NCI-H187 (cell line): ENCODE measurements at places on chromosomes 5 and 9.

DNA sequence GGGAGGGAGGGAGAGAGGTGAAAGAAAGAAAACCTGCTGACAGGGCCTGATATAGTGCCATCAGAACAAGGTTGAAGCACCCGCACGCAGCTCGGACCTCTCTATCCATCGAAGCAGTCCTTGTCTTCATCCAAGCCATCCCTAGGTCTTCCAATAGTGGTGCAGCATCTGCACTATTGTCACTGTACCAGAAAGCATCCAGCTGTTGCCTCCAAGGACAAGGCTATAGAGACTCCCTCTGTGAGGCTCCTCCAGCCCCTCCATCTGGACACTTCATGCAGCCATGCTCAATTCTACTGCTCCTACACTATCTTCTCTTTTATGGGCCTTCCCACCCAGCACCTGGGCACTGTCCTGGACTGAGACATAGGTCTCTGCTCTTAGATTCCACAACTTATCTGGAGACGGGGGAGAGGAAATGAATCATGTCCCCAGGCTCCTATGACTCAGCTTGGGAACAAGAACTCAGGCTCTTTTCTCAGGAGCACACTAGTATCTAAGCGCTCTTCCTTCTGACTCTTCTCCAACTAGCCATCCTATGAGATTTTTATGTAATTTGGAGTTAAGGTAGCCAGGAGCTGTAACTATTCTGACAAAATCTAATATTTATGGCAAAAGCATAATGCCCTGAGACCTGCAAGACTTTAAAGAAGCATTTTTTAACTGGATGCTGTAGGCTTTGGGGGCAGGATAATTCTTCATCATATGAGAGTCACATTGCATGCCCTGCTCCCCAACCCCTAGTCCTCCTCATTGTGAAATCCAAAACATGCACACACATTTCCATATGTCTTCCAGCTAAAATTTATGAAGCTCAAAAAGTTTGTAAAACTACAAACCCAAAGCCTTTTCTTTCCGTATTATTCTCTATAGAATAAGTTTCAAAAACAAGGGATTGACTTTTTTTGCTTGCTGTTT is 446.8 kb downstream of the CCDC171 start:
- DNase-seq, result no peak

DNA sequence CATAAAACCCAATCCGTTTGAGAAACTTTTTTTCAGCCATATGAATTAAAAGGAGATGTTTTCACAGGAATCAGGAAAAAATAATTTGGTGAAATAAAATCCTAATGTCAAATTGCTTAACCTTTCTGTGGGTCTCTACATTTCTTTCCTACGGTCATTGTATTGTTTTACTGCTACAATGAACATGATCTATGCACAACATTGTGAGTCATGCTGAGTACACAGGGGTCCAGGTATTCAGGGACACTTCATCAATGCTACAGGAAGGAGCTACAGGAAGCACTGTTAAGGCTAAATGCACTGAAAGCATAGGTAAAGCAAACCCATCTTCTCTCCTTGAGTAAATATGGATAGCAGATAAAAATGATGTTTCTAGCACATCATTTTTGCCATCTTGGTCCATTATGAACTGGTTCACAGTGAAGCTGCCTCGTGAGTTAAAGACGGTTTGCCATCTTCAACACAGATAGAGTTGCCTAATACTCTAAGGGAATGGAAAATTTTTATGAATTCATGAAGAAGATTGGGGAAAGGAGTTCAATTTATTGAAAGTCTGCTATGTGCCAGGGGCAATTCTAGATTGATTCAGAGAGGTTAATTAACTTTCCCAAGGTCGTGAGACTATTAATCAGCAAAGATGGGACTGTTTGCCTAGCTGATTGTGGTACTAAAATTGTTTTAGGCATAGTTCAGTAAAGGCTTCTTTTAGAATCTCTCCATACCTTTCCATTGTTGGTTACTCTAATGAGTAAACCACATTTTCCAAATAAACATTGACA is 85.5 kb downstream of the DIRAS2 start:
- no peak for DNase-seq

DNA sequence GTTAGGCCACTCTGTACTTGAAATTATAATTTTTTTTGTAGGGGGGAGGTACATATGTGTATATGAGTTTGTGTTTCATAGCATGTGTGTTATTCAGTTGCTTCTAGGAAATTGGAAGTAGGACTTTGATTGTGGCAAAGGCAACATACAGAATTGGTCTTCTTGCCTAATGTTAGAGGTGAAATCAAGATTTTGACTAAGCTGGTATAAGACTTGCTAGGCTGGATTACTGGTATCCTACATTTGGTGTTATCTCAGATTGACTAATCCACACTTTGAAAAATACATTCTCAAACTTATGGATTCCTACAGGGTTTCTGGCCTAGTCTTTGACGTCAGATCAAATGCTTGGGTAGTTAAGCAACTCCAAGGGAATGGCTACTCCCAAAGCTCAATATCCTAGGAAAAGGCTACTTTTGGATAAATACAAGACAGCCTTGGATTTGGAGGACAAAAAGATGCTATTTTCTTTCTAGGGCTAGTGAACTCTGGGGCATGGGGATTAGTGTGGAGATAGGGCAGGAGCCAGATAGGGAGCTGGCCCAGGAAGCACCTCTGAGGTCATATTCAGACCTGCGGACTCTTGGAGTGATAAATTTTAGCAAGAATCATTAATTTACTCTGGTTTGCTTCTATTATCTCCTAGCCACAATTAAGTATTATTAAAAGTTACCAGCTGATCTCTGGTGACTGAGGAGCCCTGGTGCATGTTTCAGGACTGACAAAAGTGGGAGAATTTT is 144.0 kb upstream of the RPS23 start:
- no peak for DNase-seq

DNA sequence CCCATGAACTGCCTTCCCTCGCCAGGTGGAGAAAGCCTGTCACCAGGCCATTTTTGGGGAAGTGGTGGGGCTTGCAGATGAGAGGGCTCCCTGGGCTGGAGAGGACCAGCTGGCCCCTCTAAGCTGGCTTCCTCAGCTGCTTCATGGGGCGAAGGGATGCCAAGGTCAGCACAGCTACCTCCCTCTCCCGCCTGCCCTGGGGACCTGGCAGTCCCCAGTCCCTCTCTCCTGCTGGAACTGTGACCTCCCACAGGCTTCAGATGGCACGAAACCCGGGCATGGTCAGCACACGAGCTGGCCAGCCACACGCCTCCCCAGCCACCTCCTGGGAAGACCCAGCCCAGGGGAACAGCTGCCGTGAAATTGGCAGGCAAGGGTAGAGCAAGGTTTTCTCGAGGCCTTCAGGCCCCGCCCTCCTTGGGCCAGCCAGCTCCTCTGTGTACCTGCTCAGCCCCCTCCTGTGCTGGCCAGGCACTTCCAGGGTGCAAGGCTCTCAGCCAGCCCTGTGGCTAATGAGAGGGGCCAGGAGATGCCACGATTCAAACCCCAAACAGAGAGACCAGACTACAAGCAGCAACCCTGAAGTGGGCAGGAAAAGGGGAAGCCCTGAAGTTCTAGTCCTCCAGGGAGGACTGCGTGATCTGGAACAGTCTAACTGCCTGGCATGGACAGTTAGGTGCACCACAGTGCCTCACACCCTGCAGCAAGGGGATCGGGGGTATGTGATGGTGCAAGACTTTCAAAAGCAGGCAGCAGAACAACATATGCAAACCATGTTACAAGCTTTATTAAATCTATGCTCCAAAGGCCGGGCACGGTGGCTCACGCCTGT is 12.9 kb downstream of the PLPP7 start:
- no peak for DNase-seq

- no peak for DNase-seq
Observed at GRCh38 chr5:166883016-166883415, 1408.4 kb upstream of the WWC1 start.

- no peak for DNase-seq
Observed at GRCh38 chr5:8845296-8845695, 700.6 kb downstream of the SEMA5A start.

DNA sequence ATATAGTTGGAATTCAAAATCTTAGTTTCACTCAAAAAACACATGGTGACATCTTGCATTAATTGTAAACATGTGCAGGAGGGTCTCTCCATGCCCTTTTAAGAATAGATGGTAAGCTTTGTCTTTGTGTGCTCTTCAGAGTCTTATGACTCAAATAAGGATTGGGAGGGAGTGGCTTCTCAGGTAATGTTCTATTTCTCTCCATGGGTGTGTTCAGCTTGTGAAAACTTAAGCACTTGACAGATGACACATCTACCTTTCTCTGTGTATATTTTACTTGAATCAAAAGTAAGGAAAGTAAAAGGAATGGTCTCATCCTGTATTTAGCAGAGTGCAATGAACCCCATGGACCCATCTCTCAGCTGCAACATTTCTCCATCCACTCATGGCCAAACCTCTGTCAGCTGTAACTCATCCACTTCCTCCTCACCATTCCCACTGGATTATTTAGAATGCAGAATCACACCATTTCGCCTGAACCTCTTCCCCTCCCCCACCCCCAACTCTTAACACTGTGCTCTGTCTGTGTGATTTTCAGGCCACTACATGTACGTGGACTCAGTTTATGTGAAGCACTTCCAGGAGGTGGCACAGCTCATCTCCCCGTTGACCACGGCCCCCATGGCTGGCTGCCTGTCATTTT is 82.1 kb downstream of the MAMDC2 start:
- DNase-seq, result no peak

GRCh38 chr9:119968836-119969707 is 599.8 kb upstream of the BRINP1 start:
- DNase-seq, result peak; percentile 18

DNA sequence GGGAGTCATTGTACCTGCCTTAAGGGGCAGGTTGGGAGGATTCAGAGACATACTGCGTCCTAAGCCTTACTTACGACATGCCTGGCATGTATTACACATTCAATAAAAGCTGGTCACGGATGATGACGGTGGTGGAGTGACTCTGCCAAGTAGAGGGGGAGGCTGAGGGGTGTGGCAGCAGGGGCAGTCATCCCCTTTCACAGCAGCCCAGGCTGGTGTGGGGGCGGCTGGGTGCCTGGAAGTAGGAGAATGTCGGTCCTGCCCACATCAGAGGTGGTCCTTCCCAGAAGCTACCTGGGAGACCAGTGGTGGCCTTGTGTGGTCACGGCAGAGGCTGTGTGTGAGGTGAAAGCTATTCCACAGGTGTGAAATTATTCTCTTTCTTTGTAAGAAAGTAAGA is 8.9 kb downstream of the ZBTB34 start:
- DNase-seq, result no peak

DNA sequence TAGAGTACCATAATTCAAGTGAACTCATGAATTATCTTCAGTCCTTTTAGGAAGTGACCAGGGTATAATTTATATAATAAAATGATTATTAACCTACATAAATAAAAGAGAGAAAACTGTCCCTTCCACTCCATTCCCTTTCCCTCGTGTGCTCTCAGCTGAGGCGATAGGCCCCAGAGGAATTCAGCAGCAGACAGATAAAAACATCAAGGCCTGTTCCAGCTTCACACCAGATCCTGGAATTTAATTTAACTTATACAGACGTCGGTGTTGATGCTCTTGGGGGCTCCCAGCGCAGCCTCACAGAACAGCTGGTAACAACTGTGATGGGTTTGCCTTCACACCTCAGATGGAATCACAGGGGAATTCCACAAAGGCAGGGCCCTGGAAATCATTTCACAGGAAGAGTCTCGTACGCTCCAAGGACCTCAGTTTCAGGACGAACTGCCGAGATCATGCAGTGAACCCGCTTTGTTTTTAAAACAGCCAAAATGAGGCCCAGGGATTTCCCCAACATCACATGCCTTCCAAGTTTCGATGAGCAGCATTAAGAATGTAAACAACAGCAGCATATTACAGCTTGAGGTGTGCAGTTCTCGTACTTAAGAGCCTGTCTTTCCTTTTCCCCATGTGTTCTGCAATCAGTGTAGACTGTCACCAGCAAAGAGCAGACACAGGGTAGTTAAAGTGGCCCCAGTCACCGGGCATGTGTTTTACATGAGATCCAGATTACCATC is 73.6 kb upstream of the ALDH1B1 start:
- DNase-seq, result no peak

- peak; percentile 2 for DNase-seq
Observed at GRCh38 chr5:169831331-169831730, 149.0 kb downstream of the INSYN2B start.

- no peak for DNase-seq
Observed at GRCh38 chr9:75378036-75378435, 289.7 kb downstream of the OSTF1 start.

- DNase-seq, result no peak
Observed at GRCh38 chr5:135655468-135655815, 76.7 kb upstream of the CXCL14 start.

- DNase-seq, result no peak
Observed at GRCh38 chr9:98425079-98425478, 169.6 kb upstream of the TBC1D2 start.

DNA sequence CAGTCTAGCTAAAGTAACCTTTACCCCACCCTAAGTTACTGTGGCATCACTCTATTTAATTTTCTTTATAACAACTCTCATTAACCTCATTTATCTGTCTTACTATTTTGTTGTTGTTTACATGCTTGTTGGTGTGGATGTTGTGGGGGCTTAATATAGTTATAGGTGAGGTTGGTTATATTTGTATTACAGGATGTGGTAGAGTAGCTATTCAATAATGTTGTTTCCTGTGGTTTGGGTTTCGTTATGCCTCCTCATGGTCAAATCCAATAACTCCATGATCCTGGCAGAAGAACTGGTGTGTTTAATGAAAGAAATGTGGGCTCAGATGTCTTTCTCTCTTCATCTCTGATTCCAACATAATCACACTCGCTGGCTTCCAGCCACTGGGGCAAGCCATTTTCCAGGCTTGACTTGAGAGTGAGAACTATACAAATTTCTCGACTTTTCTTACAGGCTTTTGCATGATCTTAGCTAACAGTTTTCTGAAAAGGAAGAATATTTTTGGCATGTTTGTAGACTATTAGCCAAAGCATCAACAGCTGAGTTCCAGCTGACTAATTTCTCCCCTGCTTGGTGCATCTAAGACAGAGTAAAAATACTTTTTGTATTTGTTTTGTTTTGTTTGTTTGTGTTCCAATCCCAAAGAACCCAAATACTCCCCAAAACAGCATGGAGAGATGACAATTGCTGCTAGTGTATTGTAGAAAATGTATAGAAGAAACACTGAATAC is 303.7 kb upstream of the PAPPA start:
- DNase-seq, result no peak

- DNase-seq, result no peak
Observed at GRCh38 chr5:64145216-64145895, 20.3 kb upstream of the RNF180 start.

- no peak for DNase-seq
Observed at GRCh38 chr9:114204265-114204664, 48.9 kb downstream of the COL27A1 start.

- no peak for DNase-seq
Observed at GRCh38 chr5:165242646-165243045, 1737.2 kb downstream of the MAT2B start.

DNA sequence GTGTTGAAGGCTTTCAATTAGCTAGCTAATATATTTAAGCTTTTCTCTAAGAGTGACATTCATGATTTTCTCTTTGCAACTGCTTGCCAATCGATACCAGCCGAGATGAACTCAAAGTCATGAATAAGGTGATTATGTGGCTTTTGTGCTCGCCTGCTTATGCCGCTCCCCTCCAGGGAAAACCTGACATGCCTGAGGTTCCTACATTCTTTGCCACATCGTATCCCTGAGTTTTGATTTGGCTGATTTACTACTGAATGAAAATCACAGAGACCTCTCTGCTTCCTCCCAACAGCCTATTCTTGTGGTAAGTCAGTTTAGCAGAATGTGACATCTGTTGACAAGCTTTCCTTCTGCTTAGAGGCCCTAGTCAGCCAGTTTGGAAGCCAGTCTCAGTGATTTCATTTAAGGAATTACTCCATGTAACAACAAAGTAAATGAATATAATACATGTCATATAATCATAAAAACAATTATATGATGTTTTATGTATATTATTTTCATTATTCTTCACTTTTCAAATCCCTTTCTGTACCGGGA is 513.4 kb downstream of the CSNK1G3 start:
- DNase-seq, result no peak

GRCh38 chr5:35852084-35852734 is 4.5 kb upstream of the IL7R start:
- no peak for DNase-seq
